WTC11 (cell line): ENCODE measurements at places on chromosomes 2 and 18. TPM values are rescaled to one million over a fixed set of nuclear protein-coding genes. Genes with fewer than 3 reads are reported as not detected.
A peak's percentile ranks its signal among the peaks of the same experiment; 100 is the strongest.

DNA sequence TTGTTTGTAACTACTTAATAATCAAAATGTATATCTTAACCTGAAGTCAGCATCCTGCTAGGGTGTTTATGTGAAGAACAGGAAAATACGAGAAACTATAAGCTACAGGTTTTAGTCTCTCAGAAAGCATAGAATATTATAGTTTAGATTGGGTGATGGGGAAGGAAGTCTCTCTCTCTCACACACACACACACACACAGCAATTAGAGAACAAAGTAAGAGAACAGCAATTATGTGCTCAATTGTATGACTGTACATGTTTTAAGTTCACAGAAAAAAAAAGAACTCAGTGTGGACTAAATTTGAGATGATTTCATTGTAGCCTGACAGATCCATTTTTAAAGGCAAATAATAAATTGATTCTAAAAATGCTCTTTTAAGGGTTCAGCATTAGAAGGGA, 94.3 kb upstream of the ZNF516 start:
- no peak for DNase-seq

DNA sequence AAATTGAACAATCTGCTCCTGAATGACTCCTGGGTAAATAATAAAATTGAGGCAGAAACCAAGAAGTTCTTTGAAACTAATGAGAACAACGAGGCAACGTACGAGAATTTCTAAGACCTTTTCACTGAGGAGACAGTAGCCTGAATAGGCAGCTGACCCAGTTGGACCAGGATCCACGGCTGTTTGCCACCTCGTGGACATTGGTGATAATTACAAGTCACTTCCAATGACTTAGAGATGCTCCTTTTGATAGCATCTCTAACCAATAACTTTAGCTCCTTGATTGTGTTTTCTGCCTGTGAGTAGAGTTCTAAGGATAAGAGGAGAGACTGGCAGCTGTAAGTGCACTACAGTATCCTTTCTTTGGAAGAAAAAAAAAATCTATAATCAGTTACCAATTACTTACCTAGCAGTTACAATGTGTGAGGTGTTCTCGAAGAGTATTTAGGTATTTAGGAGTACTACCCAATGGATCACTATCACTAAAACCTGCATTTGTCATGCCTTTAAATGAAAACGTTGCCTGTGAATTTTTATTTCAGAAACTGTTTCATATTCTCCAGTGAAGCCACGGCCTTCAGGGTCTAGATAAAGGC, 31.3 kb upstream of the CNTNAP5 start:
- DNase-seq, result peak; percentile 63

DNA sequence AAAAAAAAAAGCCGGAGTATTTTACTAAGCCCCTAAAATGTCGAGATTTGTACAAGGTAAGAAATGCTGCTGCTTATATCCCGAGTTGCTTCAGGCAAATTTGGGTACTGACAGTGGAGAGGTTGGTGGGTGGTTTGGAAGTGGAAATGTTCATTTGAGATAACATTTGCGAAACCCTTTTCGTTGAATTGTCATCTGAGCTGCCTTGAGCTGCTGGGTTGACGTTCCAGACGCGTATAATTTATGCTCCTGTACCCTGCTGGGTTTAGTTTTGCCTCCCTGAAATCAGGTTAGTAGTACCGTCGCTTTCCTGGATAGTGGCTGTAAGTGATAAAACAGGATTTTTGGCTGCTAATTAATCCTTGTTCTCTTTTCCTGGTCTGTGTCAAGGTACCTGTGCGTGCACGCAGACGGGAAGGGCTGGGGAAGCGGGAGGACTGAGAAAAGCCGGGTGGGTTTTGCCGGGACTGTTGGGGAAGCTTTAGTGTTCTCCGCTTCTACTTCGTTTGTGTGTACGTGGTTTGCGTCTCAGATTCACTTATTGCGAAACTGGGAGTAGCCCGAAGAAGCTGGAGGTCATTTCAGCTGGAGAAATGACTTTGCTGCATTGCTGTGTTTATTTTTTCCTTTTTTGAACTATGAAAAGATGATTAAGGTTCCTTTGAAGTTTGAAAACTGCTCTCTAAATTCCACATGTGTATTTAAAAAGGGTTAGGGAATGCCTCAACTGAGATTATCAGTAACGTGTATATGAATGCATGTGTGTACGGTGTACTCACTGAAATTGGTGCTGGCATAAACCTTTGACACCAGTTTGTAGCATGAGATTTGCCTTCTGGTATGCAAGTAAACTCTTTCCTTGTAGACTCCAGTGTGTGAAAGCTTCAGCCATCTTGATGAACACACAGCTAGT, 709 bp downstream of the UGP2 start:
- no peak for DNase-seq

- DNase-seq, result no peak
These were observed 100.2 kb downstream of the SH3RF3 start for GRCh38 chr2:109229094-109229675.

DNA sequence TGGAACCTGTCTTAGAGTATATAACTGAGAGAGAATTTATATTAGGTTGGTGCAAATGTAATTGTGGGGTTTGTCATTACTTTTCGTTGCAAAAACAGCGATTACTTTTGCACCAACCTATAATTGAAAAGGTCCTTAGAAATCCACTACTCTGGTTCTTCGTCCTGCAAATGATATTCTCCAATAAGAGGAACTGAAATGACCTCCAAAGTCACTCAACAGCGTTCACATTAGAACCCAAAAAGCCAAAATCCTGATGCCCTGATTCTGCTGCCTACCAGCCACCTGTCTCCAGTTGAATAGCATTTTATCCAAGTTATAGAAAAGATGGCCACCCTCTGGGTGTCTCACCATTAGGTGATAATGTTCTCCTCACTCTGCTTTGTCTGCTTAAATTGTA, 230.6 kb downstream of the SETBP1 start:
- no peak for DNase-seq

GRCh38 chr2:237581751-237582746, 8.5 kb downstream of the RAB17 start:
- no peak for DNase-seq

DNA sequence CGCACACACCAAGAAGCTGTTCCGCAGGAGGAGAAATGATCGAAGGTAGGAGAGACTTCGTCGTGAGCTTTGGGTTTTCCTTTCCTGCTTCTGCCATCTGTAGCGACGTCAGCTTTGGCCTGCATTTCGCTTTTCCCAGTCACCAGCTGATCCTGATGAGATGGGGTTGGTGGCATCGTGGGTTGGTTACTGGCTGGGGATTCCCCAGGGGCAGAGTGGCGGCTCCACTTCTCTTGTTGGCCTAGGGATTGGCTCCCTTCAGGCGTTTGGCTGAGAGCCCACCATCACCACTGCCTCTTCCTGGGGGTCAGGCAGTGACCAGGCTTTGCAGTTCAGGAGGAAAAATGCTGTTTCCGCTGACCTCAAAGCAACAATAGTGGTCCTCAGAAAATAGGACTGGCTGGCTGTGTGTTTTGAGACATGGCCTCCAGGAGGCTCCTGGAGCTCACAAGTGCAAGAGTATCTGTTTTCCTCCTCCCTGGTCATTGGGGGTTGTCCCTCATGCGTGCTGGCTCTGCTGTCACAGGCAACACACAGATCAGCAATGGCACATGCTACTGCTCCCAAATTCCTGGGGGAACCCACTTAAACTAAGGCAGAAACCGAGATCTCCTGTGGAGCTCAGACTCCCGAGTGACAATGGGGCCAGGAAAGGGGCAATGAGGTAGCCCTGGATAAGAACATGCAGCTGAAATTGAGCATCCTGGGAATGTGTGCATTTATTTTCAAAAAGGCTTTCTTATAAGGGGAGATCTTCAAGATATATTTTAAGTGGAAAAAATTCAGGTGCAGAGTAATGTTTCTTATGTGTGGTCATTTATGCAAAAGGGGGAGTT, 173.0 kb downstream of the CTIF start:
- DNase-seq, result peak; percentile 40

GRCh38 chr18:58401191-58401590, 227.7 kb downstream of the ALPK2 start:
- DNase-seq, result no peak

- DNase-seq, result no peak
These were observed 94.9 kb downstream of the FAM161A start for GRCh38 chr2:61759005-61759404.

DNA sequence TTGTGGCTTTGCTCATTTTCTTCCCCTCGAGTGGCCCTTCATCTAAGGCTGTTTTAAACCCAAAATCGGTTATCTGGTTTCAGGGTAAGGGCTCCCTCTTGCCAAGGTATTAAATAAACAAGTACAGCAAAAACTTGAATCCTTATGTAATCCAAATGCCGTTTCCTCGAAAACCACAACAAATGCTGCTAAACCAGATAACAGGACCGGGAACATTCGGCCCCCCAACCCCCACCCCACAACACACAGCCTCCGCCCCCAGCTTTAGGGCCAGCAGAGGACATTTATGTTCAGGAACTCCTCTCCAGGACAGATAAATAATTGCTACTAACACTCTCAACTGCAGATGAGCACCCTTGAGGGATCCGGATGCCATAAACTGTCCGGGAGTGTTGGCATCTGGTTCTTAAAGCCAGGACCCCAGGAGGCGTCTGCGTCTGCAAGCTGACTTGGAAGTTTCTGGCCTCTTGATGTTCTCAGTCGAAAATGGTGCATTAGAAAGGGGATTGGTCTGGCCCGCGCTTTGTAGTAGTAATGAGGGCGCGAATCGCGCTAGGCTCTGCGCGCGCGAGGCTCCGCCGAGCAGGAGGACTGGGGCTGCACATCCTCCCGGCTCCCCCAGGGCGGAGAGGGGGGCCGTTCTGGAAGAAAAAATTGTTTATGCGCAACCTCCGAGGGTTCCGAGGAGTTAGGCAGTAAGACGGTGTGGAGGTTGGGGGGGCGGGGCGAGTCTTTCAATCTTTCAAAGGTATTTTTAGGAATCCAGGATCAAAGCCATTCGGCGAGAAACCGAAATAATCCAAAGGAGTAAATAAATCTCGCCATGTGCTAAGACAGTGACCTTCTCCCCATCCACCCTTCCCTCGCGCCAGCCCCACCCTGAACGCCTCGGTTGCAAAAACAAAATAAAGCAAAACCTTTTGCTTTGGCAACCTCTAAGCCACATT, 3.9 kb upstream of the ID2 start:
- peak; percentile 63 for DNase-seq

- DNase-seq, result no peak
These were observed 197.6 kb downstream of the LDLRAD4 start for GRCh38 chr18:13416208-13416607.

DNA sequence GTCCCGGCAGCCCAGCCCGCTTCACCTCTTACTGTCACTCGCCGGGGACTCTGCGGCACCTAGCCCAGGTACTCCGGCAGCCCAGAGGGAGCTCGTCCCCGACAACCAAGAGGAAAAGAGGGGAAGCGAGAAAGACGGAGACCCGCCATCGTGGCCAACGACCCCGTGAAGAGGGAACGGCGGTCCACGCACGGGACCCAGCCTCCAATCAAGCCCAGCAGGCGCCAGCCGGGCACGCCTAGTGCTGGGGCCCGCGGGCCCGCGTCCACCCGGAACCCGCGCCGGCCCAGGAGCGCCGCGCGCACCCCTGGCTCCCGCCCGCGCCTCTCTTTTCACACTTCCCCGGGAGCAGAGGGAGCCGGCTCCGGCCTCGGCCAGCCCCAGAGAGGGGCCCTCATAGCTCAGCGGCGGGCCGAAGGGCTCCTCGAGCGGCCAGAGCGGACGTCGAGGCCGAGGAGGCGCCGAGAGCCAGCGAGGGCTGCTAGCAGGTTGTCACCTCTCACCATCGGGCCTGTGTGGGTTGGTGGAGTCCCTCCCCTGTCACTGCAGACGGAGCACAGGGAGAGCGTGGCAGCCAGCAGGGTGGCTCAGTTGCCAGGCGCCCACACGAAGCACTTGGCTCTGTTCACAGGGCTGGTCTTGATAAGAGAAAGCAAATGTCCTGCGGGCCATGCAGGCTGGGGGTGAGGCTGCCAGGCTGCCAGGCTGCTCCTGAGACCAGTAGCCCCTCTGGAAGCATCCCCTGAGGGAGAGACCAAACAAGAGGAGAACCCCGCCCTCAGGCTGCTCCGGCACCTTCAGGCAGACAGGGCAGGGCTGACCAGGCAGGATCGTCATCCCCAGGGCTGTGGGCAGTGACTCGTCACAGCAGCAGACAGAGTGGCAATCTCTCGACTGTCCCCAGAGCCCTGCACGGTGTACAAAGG, 36.9 kb upstream of the KLF11 start:
- no peak for DNase-seq

GRCh38 chr2:217797661-217798069, 205.1 kb downstream of the TNS1 start:
- no peak for DNase-seq

DNA sequence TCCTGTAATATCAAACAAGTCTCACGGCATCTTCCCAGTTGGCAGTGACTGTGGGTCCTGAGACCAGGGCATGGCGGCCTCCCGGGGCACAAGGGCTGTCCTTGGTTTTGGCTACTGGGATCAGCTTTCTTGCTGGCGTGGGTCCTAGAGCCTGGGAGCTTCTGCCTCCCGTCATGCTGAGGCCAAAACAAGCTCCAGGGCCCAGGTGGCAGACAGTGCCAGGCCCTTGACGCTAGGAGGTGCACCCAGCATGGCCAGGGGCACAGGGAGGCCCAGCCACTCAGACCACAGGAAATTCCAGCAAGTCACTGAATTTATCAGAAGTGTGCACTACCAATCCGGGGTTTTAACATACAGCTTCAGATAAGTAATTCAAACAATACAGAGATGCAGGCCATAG, 184.7 kb downstream of the EIPR1 start:
- no peak for DNase-seq

DNA sequence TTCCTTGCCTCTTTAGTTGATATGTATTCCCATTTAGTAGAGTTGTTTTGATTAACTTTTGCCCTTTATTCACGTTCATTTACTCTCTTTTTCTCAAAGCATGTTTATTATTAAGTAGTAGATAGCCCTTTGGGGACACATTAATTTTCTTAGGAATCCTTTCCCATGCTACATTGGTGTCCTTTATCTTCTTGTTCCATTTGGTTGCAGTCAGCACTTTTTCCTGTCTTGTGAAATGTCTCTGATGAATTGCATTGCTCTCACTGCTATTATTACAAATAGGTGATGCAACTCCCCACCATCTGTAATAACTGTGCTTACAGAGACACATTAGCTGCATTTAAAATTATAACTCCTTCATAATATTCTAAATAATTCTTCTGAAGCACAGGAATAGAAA, 428.5 kb upstream of the CNTNAP5 start:
- no peak for DNase-seq

DNA sequence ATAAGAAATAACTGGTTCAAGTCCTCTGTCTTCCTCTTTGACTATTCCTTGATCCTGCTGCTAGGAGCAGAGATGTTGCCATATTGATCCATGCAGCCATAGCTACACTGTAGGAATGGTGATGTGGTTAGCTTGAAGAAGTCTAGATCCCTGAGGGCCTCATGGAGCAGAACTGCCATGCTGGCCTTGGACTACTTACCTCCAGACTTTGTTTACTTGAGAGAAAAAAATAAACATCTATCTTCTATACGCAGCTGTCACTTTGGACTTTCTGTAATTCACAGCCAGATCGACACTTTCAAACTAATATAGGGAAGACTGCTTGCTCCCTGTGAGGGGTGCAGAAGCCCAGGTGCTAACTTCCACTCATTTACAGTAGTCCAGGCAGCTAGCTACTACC, 84.5 kb upstream of the NFU1 start:
- DNase-seq, result no peak

GRCh38 chr2:25388491-25388890, 46.8 kb upstream of the DNMT3A start:
- no peak for DNase-seq

The CNTNAP5 gene
- total RNA-seq, result 0.22 to 0.57 TPM (median 0.34 TPM) in 3 replicates

The TUBA3E gene
- 0.18 TPM in 1 of 3 replicates, not detected in the others for total RNA-seq

The SLC25A12 gene
- total RNA-seq, result 7.3 to 9.0 TPM (median 7.8 TPM) in 3 replicates

The MYO7B gene
- 0.02 TPM in 1 of 3 replicates, not detected in the others for total RNA-seq

The TLX2 gene
- total RNA-seq, result 0.18 to 0.39 TPM (median 0.26 TPM) in 3 replicates

The TAF4B gene
- total RNA-seq, result 13.3 to 15.2 TPM (median 13.8 TPM) in 3 replicates

The TMEFF2 gene
- total RNA-seq, result 0.87 to 2.4 TPM (median 2.3 TPM) in 3 replicates

The IFIH1 gene
- total RNA-seq, result 1.3 to 2.3 TPM (median 2.1 TPM) in 3 replicates

The RABL2A gene
- 9.3 to 11.0 TPM (median 10.5 TPM) in 3 replicates for total RNA-seq

The ITPRID2 gene
- total RNA-seq, result 12.4 to 19.4 TPM (median 17.2 TPM) in 3 replicates

The CCDC150 gene
- 37.1 to 43.0 TPM (median 38.2 TPM) in 3 replicates for total RNA-seq
